GM12864 (cell line): ENCODE measurements at places on chromosomes 5 and 9.

- DNase-seq: no peak
Measured at GRCh38 chr5:73031839-73032238, 76.0 kb downstream of the FCHO2 start.

DNA sequence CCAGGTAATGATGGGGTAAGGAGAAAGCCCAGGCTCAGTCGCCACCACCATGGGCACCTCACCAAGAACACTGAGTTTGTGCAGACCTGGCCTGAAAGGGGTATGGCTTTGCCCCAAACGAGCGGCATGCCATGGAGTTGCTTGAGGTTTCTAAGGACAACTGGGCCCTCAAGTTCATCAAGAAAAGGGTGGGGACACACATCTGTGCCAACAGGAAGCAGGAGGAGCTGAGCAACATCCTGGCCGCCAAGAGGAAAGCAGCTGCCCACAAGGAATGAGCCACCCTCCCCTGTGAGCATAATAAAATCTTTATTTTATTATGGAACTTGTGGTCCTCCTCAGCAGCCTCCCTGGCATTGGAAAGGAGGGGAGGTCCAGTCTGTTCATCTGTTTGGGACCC lies 23.8 kb downstream of the CD14 start:
- no peak for DNase-seq

GRCh38 chr5:128842241-128842640 lies 123.0 kb upstream of the SLC27A6 start:
- no peak for DNase-seq

GRCh38 chr9:97859346-97859745 lies 6.3 kb downstream of the FOXE1 start:
- no peak for DNase-seq

- no peak for DNase-seq
Measured at GRCh38 chr5:140673187-140673976, at the start of gene DND1. TSS of gene DND1 (minus strand) at chr5:140673576. CDS start at chr5:140673542, 34 bp downstream.

- DNase-seq: no peak
Measured at GRCh38 chr5:16345454-16345853, 120.1 kb downstream of the ZNF622 start.

DNA sequence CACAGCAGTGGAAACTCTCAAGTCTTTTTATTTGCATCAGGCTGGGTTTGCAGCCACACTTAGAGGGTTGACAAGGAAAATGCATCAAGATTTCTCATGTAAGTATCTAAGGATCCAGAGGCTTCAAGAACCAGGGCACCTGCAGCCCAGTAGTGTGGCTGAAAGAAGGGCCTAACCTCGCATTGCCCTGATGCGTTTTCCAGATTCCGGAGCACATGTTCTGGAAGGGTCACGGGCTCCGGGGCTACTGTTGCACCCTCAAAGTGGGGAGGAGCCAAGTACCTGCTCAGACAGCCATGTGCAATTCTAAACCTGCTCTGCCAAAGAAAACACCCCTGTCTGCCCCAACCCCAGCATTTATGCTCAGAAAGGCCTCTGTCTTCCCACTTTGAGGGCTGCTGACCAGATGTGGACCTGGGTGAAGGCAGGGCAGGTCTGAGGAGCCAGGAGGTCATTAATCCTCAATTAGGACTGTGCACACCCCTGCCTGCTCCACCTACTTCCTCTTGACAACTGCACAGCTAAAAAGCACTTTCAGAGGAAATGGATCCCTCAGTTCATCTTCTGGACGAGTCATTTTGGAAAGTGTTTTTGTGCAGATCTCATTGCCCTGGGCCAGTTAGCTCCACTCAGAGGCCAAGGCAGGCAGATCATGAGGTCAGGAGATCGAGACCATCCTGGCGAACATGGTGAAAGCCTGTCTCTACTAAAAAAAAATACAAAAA lies 110.7 kb downstream of the SAXO1 start:
- no peak for DNase-seq

GRCh38 chr9:22919423-22919822 lies 472.8 kb downstream of the DMRTA1 start:
- DNase-seq: no peak

DNA sequence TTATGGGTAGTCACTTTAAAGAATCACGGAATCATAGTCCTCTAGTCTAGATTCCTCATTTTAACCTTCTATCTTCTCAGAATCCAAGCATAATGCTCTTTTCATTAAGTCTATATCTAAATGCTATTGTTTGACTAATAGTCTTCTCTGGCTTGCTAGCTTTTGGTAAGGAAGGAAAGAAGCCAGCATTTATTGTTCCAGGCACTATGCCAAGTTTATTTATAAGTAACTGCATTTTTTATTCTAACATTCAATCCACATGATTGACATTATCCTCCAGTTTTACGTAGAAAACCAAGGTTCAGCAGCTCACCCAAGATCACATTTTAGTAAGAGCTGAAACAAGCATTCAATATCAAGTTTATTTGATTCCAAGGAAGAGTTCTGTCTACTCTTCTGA lies 254.2 kb downstream of the SAXO1 start:
- no peak for DNase-seq

GRCh38 chr5:73859696-73860095 lies 233.7 kb downstream of the ARHGEF28 start:
- DNase-seq: no peak

DNA sequence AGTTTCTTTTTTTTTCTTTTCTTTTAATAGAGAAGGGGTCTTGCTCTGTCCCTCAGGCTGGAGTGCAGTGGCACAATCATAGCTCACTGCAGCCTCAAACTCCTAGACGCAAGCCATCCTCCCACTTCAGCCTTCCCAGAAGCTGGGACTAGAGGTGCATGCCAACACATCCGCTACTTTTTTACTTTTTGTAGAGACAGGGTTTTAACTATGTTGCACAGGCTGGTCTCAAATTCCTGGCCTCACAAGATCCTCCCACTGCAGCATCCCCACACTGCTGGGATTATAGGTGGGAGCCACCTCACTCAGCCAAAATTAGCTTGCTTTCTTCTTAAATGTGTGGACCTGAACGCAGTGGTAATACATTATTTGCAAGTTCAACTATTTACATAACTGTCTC lies 66.1 kb downstream of the SERINC5 start:
- no peak for DNase-seq

- DNase-seq: no peak
Measured at GRCh38 chr5:1201327-1202025, at the start of gene SLC6A19. TSS of gene SLC6A19 (plus strand) at chr5:1201595. CDS start at chr5:1201651, 56 bp downstream.

- DNase-seq: no peak
Measured at GRCh38 chr9:33468215-33468730, 5.5 kb downstream of the NOL6 start.

GRCh38 chr9:115237385-115237998 lies 119.5 kb upstream of the TNC start:
- no peak for DNase-seq

- DNase-seq: no peak
Measured at GRCh38 chr5:168282120-168282519, 9.3 kb upstream of the WWC1 start.

GRCh38 chr9:127683723-127684122 lies 23.1 kb upstream of the CFAP157 start:
- DNase-seq: no peak

DNA sequence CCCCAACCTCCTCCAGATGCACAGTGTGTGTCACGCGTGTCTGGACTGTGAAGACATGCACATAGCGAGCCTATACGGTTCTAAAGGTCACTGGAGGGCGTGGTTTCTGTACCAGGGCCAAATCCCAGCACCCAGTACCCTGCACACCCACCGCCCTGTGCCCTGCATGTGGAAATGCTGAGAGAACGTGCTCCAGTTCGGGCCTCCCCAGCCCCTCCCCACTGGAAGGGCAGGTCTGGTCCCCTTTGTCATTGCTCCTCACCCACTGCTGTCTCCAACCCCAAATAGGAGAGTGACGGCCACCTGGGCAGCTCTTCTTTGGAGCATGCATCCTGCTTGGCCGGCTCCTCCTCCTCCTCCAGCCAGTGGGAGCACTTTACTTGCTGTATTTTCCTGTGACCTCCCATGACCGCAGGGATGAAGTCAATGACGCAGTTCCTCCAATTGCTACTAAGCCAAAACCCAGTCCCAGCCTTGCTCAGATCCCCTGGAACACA lies 116.7 kb downstream of the WNK2 start:
- no peak for DNase-seq

DNA sequence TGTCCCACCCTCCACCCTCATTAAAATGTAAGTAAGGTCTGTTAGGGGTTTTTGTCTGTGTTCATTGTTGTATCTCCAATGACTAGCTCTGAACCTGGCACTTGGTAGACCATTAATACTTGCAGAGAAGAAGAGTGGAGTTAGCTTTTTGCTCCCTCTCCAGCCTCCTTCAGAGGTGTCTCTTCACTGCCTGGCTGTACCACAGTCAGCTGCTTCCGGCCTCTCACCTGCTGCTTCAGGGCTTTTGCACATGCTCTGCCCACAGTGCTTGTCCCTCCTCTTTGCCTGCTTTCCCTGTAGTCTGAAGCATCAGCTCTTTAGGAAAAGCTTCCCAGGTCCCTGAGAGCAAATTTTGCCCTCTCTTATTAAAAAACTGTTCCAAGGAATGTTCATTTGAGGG lies 83.6 kb downstream of the SNX24 start:
- DNase-seq: no peak

DNA sequence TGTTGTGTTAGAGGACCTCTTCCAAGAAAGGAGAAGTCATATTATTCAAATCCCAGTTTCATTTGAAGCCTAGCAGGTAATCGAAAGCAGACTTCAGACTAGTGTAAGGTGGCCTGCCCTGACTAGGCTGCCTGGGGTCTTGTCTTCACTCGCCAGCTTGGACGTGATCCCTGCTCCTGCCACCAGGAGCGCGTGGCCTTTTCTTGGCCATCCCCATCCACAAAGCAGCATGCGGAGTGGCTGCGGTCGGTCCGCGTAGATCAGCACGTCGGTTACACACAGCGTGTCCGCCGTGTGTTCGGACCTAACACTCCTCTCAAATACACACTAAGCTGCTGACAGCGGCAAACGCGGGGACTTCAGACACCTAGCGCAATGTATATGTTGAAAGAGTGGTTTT lies 37.3 kb downstream of the CFAP77 start:
- DNase-seq: no peak

GRCh38 chr5:53542926-53543325 lies 17.5 kb upstream of the NDUFS4 start:
- no peak for DNase-seq

GRCh38 chr5:42494414-42494813 lies 71.2 kb downstream of the GHR start:
- DNase-seq: no peak

DNA sequence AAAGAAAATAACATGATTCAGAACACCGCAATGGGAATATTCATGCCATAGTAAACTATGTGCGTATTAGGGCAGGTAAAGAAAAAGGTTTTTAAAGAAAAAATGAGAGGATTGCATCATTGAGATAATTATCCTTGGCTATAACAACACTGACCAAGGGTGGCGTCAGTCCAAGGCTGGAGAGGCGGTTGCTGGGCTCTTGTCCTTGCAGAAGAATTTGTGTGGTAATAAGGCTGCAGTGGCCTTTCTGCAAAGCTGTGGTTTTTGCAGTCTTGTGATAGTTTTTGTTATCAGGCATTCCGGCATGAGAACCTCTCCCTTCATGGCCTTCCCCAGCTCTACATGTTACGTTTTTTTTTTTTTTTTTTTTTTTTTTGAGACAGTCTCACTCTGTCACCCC lies 14.0 kb downstream of the BOD1 start:
- no peak for DNase-seq

DNA sequence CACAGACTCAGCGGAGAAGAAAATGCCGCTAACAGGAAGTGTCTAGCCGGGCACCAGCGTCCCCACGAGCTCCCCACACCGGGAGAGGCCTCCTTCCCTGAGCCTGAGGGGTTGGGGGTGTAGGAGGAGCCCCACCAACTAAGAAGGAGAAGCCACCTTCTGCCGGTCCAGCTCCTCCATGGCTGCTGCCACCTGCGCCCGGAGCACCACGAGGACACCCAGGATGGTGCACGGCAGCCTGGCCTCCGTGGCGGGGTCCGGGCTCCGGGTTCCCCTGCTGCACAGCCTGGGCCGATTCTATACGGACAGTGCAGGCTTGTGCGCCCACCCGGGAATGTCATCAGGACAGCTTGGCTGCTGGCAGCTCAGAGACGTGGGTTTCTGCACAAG lies 297 bp downstream of the LCN8 start:
- no peak for DNase-seq

- DNase-seq: peak; percentile 38
Measured at GRCh38 chr5:116454417-116454927, 120.2 kb downstream of the SEMA6A start.

GRCh38 chr5:66558560-66558959 lies 37.6 kb upstream of the MAST4 start:
- DNase-seq: peak; percentile 8

- DNase-seq: no peak
Measured at GRCh38 chr5:181131514-181131913, 545 bp upstream of the OR2V1 start.

DNA sequence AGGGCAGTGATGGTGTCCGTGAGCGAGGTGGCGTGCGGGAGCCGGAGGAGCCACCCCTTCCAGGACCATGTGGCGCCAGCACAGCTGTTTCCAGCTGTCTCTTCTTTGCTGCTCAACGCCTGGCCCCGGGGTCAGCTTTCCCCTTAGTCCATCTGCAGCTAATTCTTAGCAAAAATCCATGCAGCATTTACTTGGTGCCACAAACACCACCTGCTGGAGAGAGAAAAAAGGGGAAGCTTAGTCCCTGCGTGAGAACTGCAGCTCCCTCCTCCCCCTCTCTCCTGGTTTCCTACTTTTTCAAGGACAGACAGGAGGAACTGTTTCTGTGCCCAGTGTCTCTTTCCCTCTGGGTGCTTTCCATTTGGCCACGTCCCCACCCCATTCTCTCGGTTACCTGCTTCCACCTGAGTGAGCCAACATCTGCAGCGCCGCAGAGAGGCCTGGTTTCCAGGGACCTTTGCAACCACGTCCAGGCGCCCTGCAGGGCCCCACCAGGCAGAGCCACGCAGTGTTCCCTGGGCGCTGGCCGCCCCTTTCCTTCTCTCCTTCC lies 3.4 kb downstream of the SLC6A19 start:
- DNase-seq: no peak

DNA sequence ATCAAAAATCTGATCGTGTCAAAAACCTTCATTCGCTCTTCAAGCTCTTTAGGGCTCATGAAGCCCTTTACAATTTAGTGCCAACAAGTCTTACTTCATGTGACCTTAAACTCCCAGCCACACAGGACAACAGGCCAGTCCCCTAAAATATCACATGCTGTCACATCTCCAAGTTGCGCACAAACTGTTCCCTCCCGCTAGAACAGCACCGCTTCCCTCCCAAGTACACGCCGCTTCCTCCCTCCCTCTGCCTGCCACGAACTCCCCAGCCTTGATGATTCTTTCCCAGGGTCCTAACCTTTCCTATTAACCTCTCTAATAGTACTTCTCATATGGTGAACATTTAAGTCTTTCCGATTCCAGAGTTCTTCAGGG lies 91.2 kb downstream of the TLE1 start:
- DNase-seq: no peak

DNA sequence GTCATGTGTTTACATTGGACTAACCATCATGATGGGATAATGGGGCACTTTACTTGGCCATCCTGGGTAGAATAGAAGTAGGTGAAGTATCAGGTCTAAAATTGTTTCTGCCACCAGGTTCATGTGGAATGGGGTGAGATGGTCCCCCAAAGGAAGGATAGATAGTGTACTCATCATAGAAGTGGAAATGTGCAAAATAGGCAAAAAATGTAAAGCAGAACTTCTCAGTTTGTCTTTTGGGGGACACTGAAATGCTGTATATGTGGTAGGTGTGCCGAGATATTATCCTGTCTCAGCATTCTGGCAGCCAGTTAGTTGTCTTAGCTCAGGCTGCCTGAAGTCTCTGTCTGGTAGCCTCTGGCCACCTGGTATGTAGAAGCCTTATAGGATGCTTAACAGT lies 107.6 kb downstream of the FOCAD start:
- DNase-seq: no peak

GRCh38 chr9:34686732-34687131 lies 4.3 kb downstream of the CCL19 start:
- no peak for DNase-seq
